ENCODE measurements at places on chromosomes 11 and 22.

GRCh38 chr11:62577046-62577714 lies 3.5 kb upstream of the EEF1G start:
- DNase-seq = no peak

DNA sequence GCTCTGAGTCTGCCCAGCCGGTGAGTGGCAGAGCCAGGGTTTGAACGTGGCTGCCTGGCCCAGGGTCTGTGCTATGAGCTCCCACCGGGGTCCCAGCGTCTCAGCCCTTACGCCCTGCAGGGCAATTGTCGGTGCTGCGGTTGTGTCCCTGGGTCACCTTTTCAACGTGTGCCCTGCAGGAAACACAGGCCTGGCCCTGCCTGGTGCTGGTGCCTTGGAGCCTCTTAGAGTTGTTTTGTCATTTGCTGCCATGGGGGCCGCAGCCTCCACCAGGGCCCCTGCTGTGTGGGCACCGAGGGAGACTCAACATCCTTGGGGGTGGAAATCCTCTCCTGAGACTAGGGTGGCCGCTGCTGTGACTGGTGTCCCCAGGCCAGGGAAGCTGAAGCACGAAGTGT lies 50.6 kb upstream of the SLC22A12 start:
- DNase-seq = no peak

DNA sequence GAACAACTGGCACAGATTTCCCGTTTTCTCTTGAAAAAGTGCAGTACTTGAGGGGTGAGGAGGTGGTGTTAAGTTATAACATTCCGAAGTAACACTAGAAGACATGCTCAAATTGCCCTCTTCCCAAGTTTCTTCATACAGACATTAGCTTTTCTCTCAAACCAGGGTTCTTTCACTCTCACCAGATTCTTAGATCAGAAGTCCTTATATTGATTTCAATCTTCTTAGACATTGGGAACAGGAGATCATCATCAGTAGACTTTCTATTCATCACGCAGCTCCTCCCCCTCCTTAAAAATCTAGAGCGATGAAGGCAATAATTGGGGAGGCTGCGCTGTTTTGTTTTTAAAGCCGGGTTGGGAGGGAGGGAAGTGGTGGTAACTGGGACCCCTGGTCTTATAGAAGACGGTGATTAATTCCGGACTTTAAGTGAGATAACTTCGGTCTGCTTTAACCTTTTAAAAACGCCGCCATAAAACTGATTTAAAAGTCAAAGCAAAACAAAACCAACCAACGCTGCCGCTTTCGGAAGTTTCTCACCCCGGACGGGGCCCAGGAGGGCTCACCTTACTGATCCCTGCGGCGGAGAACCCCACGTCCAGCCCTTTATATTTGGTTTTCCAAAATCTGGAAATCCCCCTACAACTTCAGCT lies 665 bp downstream of the USP28 start:
- peak; percentile 43 for DNase-seq

GRCh38 chr11:47906066-47906465 lies 57.9 kb upstream of the NUP160 start:
- DNase-seq = no peak

DNA sequence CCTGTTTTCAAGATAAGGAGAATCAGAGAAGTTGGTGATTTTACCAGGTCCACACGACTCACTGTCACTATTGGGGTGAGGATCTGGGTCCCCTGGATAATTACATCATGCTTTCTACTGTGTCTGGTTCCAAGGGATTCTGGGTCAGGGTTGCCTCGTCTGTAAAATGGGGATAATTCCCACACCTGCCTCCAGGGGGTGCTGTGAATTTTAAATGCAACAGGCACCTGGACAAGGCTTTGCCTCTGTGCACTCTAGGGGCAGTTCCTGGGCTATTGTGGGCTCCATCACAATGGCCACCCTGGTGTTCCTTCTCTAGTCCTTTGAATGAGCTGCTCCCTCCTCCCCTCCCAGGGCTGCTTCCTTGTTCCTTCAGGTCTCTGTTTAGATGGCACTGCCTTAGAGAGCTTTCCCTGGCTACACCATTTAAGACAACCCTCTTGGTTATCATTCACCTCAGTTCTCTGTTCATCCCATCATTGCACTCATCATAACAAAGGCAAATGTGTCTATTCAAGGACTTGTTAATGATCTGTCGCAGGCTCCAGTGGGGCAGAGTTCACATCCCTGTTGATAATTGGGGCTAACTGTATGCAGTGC lies 178.6 kb downstream of the MIAT start:
- peak; percentile 61 for DNase-seq

DNA sequence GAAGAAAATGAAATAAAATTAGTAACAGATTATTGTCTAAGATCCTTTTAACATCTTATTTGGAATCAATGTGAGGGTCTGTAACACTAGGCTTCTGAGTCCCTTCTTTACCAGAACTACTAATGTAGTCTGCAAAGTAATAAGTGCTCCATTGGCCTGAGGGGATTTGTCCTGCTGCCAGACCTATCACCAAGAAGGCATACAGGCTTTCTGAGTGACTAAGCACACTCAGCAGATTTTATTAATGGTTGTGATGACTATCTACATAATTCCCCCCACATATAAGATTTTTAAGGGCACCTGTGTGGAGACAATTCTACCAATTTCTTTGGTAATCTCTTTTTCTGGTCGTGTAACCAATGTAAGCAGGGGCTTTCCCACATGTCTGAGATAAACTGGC lies 365.0 kb upstream of the FAT3 start:
- no peak for DNase-seq

DNA sequence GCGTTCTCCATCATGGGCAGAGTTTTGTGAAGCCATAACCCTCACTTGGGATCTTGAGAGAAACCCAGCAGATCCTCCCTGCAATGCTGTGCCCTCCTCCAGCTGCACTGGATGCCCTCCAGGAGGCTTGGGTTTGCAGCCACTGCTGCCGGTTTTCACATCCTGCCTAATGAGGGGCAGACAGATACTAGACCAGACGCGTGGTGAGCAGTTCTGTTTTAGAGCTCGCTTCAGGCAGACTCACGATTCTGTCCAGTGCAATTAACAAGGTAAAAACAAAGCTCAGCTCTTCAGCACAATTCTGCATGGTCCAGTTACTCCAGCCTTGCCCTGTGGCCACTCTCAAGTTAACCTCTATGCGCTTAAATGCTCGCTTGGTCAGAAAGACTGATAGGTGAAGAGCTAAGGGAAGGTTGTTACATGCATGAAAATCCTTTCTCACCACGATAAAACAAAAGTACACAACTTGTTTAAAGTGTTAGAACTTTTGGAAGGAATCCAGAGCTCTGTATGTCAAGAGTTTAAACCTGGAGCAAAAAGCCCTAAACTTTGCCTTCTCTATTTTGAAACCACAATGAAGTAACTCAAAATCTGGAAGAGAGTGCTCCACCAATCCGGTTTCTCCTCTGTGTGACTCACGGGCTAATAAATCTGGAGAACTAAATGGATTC lies 292.3 kb upstream of the FAT3 start:
- no peak for DNase-seq

GRCh38 chr11:36281850-36282249 lies 7.4 kb downstream of the COMMD9 start:
- no peak for DNase-seq

Measured in GM19239 (cell line).